ENCODE measurements at places on chromosomes 12 and 14.

GRCh38 chr12:68967046-68967445, 34.1 kb upstream of the CPM start:
- DNase-seq, result no peak

- DNase-seq, result no peak
Observed at GRCh38 chr14:85463512-85463911, 66.4 kb upstream of the FLRT2 start.

DNA sequence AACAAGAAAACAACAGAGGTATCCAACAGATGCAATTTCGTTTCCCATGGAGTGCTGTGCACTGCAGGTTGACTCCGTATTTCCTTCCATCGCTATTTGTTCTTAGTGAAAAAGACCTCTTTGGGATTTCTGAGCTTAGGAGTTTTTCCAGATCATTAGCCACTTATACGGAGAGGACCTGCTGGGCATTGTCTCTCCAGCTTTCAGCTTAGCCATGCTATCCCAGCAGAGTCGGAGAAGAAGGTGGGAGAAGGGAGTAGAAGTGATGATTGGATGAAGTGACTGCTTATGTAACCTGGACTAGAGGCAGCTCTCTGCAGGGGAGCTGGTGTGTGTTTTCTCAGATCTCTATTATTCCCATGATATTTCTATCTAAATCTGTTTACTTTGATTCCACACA, 737.7 kb downstream of the DIO2 start:
- DNase-seq, result no peak

DNA sequence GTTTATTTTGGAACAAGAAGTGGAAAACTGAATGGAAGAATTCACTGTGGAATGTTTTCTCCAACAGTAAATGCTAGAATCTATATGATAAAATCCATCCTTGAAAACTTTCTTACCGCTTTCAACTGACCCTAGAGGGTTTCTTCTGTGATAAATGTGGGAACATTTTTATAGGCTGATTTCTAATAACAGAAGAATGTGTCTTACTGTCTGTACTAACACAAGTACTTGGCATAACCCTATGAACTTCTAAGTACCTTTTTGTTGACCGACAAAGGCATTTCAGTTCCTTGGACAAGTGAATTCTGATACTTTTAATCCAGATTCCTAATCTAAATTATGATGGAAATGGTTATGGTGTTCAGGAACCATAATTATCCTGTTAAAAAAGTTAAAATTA, 1109.7 kb upstream of the FLRT2 start:
- no peak for DNase-seq

DNA sequence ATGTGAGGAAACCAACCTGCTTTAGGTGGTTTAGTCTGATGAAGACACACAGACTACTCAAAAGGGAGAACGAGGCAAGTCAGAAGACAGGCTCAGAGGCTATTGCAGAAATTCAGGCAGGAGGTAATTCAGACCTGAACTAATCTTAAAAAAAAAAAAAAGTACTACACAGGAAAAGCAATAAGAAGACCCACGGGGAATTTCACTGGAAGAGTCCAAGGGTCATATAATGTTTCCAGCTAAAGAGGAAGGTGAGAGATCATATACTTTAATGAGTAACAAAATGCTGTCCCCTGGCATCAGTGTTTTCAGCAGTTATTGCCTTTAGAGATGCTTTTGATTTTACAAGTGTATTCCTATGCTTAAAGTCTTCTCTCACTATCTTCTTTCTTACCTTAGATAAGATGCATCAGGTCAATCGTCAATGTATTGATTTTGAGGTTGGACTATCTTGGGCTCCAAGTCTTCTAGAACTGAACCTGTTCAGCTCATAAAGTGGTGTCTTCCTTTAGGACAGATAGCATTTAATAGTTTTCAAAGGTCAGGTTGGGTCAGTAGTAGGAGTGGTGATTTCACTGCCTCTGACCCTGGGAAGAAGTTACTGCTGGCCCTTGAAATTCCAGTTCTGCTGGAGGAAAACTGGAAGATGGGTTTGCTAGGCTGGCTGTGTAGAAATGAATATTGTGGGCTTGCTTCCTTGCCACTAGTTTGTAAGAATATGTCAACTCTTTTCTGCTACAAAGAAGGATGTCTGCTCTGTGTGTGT, 60.0 kb downstream of the FAR2 start:
- no peak for DNase-seq

Measured in T-helper 2 cell treated with Interferon-gamma antibody and Interleukin-4, amounts not matched to agents 5 μg/mL and 100 μg/mL, for 36 hours (primary cell).